ENCODE measurements at places on chromosomes 3 and 15.

GRCh38 chr15:55743729-55744655 is 1.0 kb upstream of the PRTG start:
- DNase-seq = no peak

DNA sequence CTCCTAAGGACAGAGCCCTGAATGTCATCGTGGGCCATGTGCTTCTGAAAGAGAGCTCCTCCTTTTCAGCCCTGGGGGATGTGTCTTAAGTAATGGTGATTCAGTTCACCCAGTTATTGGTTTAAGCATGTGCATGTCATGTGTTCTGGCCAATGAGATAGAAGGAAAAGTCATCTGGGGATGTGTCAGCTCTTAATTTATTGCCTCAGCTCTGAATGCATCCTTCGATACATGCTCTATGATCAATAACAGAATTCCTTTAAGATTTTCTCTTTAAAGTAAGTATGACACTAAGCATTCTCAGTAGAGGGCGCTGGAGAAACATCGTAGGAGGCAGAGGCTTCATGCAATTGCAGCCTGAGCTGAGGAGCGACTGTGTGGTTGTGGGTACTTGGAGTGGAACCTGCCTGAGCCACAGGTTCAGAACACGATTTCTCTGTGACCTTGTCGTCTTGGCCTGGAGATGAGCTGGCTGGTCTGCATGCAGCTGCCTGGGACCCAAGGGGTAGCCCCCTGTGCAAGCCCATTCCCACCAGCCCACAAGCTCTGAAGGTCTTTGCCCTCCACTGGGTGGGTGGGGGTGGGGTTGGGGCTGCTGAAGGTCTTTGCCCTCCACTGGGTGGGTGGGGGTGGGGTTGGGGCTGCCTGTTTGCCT is 69.5 kb downstream of the C3orf38 start:
- DNase-seq = peak; percentile 46

- no peak for DNase-seq
These were observed 39.1 kb downstream of the SEMA5B start for GRCh38 chr3:122988508-122988907.

DNA sequence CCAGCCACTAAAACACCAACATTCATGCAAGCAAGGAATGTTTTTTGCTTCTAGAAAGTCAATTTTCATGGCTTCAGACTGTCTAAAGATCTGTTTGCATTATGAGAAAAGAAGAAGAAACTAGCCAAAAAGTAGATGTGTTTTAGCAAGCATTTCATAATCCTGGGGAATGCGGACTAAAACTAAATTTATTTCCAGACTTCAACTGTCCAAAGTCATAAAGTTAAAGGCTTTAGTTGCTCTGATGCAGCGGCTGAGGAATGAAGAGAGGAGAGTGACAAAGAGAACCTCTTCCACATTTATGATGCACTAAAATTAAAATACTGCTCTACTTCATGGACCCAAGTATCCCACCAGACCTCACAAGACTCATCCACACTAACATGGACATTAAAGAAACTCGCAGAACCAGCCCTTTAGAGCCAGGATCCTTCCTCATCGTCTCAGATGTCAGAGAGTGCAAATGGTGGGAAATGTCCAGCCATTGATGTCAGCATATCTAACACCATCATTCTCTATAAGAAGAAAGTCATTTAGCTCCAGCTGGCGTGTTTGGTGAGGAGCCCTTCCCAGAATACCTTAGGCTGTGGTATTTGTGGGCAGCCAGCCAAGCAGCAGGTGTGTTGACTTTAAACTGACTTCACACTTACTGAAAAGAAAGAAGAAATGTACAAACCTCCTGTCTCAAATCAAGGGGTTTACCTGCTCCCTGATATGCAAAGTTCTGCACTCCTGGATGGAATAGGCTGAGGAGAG is 17.4 kb downstream of the FYCO1 start:
- DNase-seq = no peak
